Activated T-helper 1 cell treated with anti-CD3 and anti-CD28 coated beads, Interleukin-12 subunit alpha, Interleukin-12 subunit beta, Interleukin-2, Interleukin-4 antibody, amounts not matched to agents 30 ng/mL and 10 ng/mL and 1 ng/mL, durations not matched to agents 14 hours and 24 hours and 36 hours (primary cell): ENCODE measurements at places on chromosomes 5 and 9. TPM values are rescaled to one million over a fixed set of nuclear protein-coding genes. Genes with fewer than 3 reads are reported as not detected.
A peak's percentile ranks its signal among the peaks of the same experiment; 100 is the strongest.

- H3K27me3 ChIP-seq: no peaks in the 10 kb centered on the region
- H3K4me1 ChIP-seq: no peaks in the 10 kb centered on the region
- H3K27ac ChIP-seq: no peak overlapping the region
- H3K36me3 ChIP-seq: peaks cover 20% of the 10 kb centered on the region
These were observed 55.8 kb downstream of the IPPK start for GRCh38 chr9:92614123-92614510.

Gene SLC31A1
- 16.1 and 17.6 TPM in 2 replicates for total RNA-seq

DNA sequence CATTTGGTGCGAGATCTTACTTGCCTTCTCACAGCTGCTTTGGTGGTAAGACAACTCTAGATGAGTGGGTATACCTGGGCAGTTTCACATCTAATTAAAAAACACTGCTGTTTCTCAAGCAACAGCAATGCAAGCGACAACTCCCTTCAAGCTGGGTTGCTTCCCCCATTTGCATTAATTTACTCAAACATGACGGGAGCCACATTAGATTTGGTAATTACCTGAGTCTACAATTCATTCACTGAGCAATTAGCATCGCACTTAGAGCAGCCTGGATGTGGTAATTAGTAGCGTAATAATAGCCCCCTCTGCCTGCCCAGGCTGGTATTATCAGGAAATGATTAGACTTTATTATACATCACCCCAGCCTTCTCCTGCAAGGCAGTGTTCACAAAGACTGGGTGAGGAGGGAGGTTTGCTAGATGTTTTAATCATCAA lies 73.4 kb downstream of the FBXO38 start:
- H3K36me3 ChIP-seq: no peaks in the 10 kb centered on the region
- H3K4me1 ChIP-seq: peaks cover 5% of the 10 kb centered on the region
- DNase-seq: no peak
- no peak overlapping the region for H3K4me3 ChIP-seq

Gene CDKN2A
- 5.0 and 5.4 TPM in 2 replicates for total RNA-seq

DNA sequence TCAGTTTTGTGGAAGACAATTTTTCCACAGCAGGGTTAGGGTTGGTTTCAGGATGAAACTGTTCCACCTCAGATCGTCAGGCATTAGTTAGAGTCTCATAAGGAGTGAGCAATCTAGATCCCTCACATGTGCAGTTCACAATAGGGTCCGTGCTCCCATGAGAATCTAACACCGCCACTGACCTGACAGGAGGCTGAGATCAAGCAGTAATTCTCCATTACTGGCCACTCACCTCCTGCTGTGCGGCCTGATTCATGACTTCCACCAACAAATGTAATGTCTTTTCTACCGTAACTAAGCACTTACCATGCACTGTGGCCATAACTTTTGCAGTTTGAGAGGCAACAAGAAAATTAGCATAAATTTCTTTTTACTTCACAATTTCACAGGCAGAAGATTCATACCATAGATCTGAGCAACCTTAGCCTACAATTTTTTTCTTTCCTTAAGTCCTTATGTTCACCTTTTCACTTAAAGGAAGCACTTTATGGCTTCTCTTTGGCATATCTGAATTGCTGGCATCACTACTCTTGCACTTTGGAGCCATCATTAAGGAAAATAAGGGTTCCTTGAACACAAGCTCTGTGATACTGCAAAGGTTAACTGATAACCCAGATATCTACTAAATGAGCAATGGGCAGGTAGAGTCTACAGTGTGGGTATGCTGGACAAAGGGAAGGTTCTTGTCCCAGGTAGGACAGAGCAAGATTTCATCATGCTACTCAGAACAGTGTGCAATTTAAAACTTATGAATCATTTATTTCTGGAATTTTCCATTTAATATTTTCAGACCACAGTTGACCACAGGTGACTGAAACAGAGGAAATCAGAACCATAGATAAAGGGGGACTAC lies 83.0 kb upstream of the IFNK start:
- no peak for DNase-seq
- H3K36me3 ChIP-seq: no peaks in the 10 kb centered on the region
- H3K27ac ChIP-seq: no peak overlapping the region
- peaks cover 1% of the 10 kb centered on the region for H3K27me3 ChIP-seq

DNA sequence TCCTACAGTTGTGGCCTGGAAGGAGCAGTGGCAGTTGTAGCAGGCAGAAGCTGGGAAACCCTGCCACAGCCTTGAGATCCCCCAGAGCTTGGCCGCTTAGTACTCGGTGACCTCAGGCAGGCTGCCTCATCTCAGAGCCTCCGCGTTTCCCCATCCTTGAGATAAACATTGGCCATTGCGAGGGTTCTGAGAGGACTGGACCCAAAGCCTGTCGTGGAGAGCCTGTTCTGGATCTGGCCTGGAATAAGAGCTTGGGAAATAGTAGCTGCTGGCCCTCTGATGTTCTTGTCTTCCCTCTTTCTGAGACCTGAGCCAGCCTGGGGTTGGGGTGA lies 1.3 kb downstream of the MIGA2 start:
- peaks cover 15% of the 10 kb centered on the region for H3K36me3 ChIP-seq
- peak overlapping the region; percentile 97 for H3K4me3 ChIP-seq
- peaks cover 2% of the 10 kb centered on the region for H3K27me3 ChIP-seq
- no peak for DNase-seq
- peaks cover 20% of the 10 kb centered on the region for H3K4me1 ChIP-seq

Gene DBH
- total RNA-seq: not detected in 2 replicates

DNA sequence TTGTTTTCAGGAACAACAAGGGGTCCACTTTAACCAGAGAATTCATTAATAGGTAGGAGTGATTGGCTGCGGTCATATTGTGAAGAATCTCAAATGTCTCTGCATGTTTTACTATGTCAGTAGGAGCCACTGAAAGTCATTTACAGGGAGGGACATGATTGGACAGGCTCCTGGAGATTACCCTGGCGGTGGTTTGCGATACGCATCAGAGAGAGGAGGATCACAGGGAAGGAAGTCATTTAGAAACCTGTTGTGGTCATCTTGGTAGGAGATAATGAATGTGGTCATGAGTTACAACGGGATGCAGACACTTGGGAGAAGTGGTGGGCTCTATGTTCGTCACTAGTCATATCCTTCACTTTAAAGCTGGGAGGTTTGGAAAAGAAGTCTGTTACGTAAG lies 262.8 kb downstream of the FAM114A2 start:
- H3K4me1 ChIP-seq: no peaks in the 10 kb centered on the region
- peak overlapping the region; percentile 21 for H3K27ac ChIP-seq
- H3K27me3 ChIP-seq: no peaks in the 10 kb centered on the region
- no peak overlapping the region for H3K4me3 ChIP-seq
- H3K36me3 ChIP-seq: no peaks in the 10 kb centered on the region

GRCh38 chr5:135011355-135012032 lies 22.5 kb downstream of the PITX1 start:
- H3K27me3 ChIP-seq: peaks cover 3% of the 10 kb centered on the region
- H3K36me3 ChIP-seq: no peaks in the 10 kb centered on the region
- H3K4me3 ChIP-seq: no peak overlapping the region
- H3K4me1 ChIP-seq: no peaks in the 10 kb centered on the region
